ENCODE measurements at places on chromosomes 5 and 9. TPM values are rescaled to one million over a fixed set of nuclear protein-coding genes. Genes with fewer than 3 reads are reported as not detected.

GRCh38 chr5:129664336-129664937 lies 83.5 kb upstream of the MINAR2 start:
- DNase-seq = no peak
- H3K36me3 ChIP-seq = no peaks in the 10 kb centered on the region
- no peak overlapping the region for H3K27ac ChIP-seq
- no peak overlapping the region for H3K4me3 ChIP-seq
- H3K4me1 ChIP-seq = no peaks in the 10 kb centered on the region

DNA sequence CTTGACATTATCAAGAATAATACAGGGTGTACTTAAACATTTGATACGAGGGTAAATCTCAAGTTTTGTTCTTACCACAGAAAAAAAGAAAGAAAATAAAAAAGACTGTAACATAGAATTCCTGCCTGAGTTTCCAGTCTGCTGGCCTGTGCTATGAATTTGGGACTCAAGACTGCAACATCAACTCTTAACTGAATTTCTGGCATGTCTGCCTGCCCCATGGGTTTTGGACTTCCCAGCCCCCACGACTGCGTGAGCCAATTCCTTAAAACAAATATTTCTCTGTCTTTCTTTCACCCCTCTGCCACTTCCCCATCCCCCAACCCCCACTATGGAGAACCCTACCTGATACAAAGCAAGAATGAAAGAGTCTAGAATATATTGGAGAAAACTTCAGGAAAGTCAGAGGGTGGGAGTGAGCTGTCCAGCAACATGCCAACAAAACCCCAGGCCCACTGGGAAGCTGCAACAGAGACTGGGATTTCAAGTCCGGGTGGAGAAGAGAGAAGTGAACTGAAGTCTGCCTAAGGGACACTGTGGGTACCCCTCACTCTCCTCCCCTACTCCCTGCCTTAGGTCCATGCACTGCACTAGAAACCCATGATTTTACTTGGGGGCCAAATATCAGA lies 43.0 kb downstream of the MARCHF3 start:
- no peak for DNase-seq
- no peak overlapping the region for H3K4me3 ChIP-seq
- no peaks in the 10 kb centered on the region for H3K36me3 ChIP-seq
- H3K27ac ChIP-seq = peak overlapping the region; percentile 15
- H3K27me3 ChIP-seq = no peaks in the 10 kb centered on the region
- no peaks in the 10 kb centered on the region for H3K4me1 ChIP-seq

- no peak overlapping the region for H3K4me3 ChIP-seq
- H3K4me1 ChIP-seq = peaks cover 19% of the 10 kb centered on the region
- H3K27ac ChIP-seq = no peak overlapping the region
- DNase-seq = no peak
Measured at GRCh38 chr5:154076240-154076922, 37.6 kb downstream of the MFAP3 start.

DNA sequence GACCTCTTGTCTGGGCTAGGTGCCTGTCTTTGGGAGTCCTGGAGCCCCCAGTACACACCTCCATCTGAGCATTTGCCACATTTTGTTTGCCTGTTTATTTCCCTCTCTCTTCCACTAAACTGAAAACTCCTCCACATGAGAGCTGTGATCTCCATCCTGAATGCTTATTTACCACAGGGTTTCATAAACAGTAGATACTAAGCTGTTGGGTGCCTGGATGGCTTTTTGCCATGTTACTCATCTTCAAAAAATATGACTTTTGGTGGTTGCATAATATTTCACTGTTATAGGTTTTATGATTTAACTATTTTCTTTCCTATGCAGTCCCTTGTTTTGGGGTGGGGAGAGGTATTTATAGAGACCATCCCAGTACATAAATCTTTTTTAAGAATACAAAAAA lies 99.6 kb downstream of the APBA1 start:
- H3K27ac ChIP-seq = no peak overlapping the region
- H3K36me3 ChIP-seq = no peaks in the 10 kb centered on the region
- no peaks in the 10 kb centered on the region for H3K4me1 ChIP-seq

- H3K27me3 ChIP-seq = no peaks in the 10 kb centered on the region
- no peak overlapping the region for H3K4me3 ChIP-seq
- DNase-seq = no peak
- H3K4me1 ChIP-seq = no peaks in the 10 kb centered on the region
Measured at GRCh38 chr5:44511596-44511995, 122.4 kb upstream of the FGF10 start.

DNA sequence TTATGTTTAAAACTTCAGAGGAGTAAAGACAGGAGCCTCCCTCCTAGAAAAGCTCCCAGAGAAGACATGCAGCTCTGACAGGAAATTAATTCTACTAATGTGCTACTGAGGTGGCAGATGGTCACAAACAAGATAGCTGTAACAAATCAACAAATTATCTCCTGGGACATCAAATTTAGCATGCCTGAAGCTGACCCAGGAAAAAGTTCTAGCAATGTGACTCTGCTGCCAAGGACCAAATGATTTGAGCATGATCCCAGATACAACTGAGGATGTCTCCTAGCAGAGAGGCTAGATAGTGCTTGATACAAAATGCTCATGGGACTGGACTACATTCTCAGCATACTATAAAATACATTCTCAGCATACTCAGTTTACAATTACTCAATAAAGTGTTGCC lies 413.5 kb upstream of the SMC2 start:
- H3K36me3 ChIP-seq = no peaks in the 10 kb centered on the region
- DNase-seq = no peak
- no peak overlapping the region for H3K4me3 ChIP-seq
- no peak overlapping the region for H3K27ac ChIP-seq

DNA sequence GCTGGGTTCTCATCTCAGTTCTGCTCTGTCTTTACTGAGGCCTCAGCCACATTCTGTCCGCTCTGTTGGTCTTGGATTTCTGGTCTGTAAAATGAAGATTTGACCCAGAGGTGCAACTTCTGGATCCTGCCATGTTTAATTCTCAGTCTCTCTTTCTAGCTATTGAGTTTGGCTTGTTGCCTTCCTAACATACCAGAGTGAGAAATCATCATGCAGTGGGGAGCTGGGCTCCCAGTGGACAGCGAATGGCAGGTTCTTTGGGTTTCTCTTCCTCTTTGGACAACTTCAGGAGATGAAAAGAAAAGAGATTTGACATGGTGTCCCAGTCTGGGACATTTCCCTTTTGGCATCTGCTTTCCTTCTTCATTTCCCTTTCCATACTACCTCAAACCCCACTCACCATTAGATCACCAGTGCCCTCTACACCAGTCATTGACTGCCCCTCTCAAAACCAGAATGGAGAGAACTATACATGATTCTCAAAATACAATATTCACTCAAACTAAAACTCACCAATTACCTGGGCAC lies 334.7 kb downstream of the ACTL7B start:
- H3K4me1 ChIP-seq = no peaks in the 10 kb centered on the region
- H3K27ac ChIP-seq = no peak overlapping the region
- no peaks in the 10 kb centered on the region for H3K36me3 ChIP-seq
- no peak overlapping the region for H3K4me3 ChIP-seq
- DNase-seq = no peak
- no peaks in the 10 kb centered on the region for H3K27me3 ChIP-seq

DNA sequence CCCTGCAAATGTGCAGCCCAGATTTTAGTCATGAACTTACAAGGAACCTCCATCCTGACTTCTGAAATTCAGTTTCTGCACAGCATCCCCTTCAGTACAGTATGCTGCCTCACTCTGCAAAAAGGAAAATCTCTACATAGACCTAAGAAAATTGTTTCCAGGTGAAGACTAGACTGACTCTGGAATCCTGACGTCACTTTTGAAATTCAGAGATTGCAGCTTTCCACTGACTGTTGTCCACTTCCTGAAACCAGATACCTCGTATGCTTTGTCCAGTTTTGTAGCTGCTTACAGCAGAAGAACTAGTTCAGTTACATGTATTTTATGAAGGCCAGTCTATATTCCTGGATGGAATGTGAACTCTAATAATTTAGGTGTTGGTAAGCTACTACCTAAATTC lies 629.3 kb upstream of the ST8SIA4 start:
- no peak for DNase-seq
- H3K27me3 ChIP-seq = no peaks in the 10 kb centered on the region
- H3K4me1 ChIP-seq = no peaks in the 10 kb centered on the region
- no peak overlapping the region for H3K4me3 ChIP-seq
- H3K27ac ChIP-seq = no peak overlapping the region

DNA sequence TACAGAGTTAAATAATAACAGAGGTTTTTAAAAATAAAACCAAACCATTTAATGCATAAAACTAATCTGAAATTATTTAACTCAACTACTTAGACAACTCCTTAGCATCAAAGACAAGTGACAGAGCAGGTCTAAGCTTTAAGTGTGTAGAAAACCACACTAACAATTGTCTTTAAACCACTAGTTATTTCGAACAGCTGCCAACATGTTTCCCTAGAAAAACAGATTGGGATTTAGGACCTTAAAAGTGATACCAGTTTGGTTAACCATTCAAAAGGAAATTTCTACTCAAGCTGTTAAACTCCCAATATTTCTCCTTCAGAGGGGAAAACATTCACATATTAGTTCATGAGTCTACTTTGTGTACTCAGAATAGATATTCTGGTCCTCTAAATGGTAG lies 208.7 kb downstream of the BNC2 start:
- H3K27ac ChIP-seq = no peak overlapping the region
- H3K4me3 ChIP-seq = no peak overlapping the region
- no peaks in the 10 kb centered on the region for H3K4me1 ChIP-seq
- DNase-seq = no peak
- H3K36me3 ChIP-seq = no peaks in the 10 kb centered on the region

DNA sequence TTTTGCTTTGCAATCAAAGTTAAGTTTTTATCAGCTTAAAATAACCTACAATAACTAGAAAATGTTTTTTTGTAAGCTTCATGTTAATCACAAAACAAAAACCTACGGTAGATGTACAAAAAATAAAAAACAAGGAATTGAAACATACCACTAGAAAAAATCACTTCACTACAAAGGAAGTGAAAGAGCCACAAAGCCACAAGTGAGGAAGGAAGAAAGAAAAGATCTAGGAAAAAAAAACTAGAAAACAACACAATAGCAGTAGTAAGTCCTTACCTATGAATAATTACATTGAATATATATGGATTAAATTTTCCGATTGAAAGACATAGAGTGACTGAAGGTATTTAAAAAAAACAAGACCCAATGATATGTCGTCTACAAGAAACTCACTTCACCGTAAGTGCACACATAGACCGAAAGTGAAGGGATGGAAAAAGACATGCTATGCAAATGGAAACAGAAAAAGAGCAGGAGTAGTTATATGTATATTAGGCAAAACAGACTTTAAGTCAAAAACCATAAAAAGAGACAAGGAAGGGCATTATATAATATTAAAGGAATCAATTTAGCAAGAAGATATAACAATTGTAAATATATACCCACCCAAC lies 13.4 kb upstream of the ZDHHC21 start:
- no peak overlapping the region for H3K27ac ChIP-seq
- H3K4me3 ChIP-seq = no peak overlapping the region
- no peaks in the 10 kb centered on the region for H3K27me3 ChIP-seq
- no peaks in the 10 kb centered on the region for H3K36me3 ChIP-seq

DNA sequence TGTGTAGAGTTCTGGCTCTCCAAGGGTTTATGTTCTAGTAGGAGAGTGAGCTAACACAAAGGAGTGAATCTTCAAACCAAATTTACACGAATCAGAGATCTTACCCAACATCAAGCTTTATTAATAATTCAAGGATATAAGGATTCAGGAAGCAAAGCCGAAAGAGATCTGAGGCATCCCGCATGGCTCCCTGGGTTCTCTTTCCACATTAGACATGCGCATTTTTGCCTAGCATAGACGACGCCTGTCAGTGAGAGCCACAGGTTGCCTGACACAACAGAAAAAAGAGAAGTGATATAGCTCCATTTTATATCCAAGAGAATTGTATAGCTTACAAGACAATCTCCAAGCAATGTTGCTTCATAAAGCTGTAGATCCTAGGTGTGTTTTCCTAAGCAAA lies 52.6 kb downstream of the ESM1 start:
- H3K4me1 ChIP-seq = no peaks in the 10 kb centered on the region
- no peak overlapping the region for H3K27ac ChIP-seq
- no peaks in the 10 kb centered on the region for H3K36me3 ChIP-seq

- peaks cover 56% of the 10 kb centered on the region for H3K27me3 ChIP-seq
- no peak overlapping the region for H3K4me3 ChIP-seq
- H3K36me3 ChIP-seq = no peaks in the 10 kb centered on the region
- no peak for DNase-seq
- peaks cover 21% of the 10 kb centered on the region for H3K4me1 ChIP-seq
Measured at GRCh38 chr9:78035383-78035993, 3.9 kb upstream of the GNAQ start.

IL33 gene
- total RNA-seq = 2.7 TPM

F12 gene
- total RNA-seq = 0.65 TPM

NUP155 gene
- 22.9 TPM for total RNA-seq

ACSL6 gene
- 6.2 TPM for total RNA-seq

CCL21 gene
- 81.8 TPM for total RNA-seq

PCDHGA3 gene
- 2.1 TPM for total RNA-seq

CCDC180 gene
- 10.9 TPM for total RNA-seq

FAXDC2 gene
- total RNA-seq = 27.0 TPM
